ENCODE measurements at places on chromosomes 3 and 15.
A peak's percentile ranks its signal among the peaks of the same experiment; 100 is the strongest.

- DNase-seq, result no peak
Observed at GRCh38 chr3:177410730-177411129, 213.4 kb upstream of the TBL1XR1 start.

DNA sequence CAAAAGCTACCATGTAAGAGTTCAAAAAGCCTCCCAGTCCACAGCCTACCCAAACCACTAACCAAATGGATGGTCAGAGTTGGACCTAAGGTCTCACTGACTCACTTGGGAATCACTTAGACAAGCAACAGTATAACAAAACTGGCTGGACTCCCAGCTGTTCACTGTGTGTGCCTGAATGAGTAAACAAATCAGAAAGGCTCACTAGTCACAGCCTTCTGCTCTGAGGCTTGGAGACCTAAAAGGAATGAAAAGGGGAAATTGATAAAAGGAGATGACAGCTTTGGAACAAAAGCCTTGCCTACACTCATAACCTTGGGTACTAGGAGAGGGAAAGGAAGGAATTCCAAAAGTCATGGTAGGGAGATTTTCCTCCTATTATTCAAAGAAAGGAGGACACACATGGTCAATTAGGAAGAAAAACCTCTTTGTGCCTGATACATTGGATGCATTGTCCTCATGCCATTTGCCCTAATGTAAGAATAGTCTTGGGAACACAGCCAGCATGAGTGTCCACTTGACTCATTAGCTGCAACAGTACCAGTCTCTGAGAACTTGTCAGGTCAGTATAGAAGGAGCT is 92.3 kb downstream of the FRMD5 start:
- peak; percentile 97 for DNase-seq

DNA sequence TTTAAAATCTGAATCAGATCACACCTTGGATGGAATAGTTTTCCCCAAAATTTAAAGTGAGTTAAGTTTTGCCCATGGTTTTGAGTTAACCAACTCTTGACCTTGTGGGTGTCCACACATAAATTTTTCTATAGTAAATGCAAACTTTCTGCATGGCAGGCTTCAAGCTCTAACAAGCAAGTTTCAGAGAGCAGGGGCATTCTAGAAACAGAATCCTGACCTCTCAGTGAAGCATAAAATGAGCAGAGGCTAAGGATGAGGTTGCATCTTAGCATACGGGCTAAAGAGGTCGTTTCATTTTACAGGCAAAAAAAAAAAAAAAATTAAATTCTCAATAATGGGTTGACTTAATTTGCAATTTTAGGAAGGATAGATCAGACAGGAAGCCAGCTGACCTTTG is 32.1 kb downstream of the CDC25A start:
- no peak for DNase-seq

GRCh38 chr3:162328649-162329048 is 832.0 kb downstream of the OTOL1 start:
- no peak for DNase-seq

DNA sequence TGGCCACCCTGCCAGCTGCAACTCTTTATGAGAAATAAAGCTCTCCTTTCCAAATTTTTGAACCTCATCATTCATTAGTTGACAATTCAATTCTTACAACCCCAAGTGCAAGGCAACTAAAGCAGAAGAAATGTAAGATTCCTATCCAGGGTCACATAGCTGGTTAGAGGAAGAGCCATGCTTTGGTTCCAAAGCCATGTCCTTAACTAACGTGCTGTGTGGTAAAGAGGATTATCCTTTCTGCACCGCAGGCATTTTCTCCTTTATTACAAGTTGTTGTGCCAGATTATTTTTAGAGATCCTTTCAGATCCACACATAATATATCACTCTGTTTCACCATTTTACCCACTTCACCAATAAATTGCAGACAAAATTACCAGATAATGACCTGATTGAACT is 36.5 kb downstream of the TM4SF18 start:
- no peak for DNase-seq

DNA sequence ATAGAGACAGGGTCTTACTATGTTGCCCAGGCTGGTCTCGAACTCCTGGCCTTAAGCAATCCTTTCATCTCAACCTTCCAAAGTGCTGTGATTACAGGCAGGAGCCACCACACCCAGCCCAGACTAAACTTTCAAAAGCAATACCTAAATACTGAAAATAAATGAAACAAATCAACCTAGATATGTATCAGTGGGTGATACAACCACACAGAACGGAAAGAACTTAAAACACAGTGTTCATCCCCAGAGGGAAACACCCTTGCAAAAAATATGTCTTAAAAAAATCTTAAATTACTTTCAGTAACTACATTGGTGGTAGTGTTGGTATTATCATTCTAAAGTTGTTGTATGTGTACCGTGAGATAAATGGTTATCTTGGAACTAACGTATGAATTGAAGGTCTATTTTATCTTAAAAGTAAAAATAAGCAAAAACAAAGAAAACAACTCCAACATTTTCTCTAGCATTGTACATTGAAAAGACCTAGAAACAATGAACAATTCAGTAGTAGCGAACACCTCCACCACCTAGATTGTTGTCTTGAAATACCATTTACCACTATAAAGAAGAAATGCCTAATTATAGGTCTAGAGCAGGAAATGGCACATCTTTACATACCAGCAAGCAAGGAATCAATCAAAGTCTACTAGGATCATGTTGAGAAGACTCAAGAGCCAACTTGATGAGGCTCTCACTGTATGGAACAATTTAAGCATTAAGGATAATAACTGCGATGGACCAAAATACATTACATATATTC is 24.7 kb downstream of the SLTM start:
- DNase-seq, result no peak

- DNase-seq, result no peak
Observed at GRCh38 chr3:119456469-119456868, 6.9 kb downstream of the TMEM39A start.

DNA sequence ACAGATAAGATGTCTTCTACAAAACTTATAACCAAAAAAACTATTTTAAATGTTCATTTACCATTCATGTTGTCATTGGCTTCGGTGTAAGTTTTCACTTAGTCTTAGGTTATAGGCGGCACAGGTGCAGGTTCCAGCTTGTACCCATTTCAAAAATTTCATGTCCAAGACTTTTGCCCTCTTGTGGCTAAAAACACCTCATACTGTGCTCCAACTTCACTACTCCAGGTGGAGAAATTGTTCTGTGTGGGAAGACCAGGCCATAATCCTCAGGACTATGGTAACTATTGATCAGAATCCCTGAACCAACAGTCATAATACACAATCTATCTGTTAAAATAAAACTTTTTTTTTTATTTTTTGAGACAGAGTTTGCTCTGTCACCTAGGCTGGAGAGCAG is 95.2 kb upstream of the ATP11B start:
- no peak for DNase-seq

- DNase-seq, result no peak
Observed at GRCh38 chr3:132378846-132379245, 38.5 kb upstream of the DNAJC13 start.

- DNase-seq, result no peak
Observed at GRCh38 chr15:35777061-35777460, 231.1 kb upstream of the DPH6 start.

- DNase-seq, result peak; percentile 79
Observed at GRCh38 chr3:63353383-63353782, 75.3 kb downstream of the SYNPR start.

DNA sequence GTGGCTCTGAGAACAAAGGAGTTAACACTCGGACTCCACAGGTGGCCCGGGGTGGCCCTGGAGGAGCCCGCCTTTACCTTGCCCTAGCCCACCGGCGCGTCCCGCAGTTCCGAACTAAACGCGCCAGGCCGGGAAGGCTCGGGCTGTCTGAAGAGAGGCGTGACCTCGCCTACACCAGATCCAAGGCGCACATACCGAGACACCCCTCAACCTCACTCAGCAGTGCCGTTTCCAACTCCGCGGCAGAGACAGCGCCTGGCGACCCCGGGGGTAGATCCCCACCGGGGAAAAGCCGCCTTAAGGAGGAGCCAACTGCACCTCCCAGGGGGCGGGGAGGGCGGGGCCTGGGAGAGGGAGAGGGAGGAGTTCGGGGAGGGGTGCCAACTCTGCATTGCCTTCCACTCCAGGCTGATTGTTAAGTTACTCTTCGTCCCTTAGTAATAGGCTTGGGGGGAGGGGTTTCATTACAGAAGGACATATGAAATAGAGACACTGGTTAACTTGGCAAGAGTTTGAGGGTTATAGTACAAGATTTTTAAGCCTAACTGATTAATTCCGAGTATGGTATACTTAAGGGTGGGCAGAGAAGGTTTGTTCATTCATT is at the start of gene DLG1:
Gene DLG1 (minus strand): TSS at position 272 of the 604 bp plus-strand sequence. CDS start 1,408 bp downstream, outside the sequence.
- DNase-seq, result peak; percentile 79

GRCh38 chr3:40130721-40131120 is 178.8 kb upstream of the EIF1B start:
- no peak for DNase-seq

DNA sequence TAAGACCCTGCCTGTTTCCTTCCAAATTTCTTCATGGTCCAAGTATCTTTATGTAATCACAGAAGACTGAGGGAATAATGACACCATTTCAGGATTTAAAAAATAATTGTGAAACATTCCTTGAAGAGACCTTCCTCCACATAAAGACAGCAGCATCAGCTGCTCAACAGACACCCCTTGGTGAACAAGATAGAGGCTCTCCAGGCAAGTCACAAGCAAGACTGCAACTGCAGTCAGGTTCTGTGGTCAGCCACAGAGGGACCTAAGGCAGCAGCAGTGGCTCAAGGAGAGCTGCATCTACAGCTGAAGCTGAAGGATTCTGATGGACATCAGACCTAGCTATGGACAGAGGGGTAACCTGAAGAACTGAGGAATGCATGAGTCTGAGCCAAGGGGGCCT is 97.2 kb upstream of the C3orf80 start:
- DNase-seq, result no peak

GRCh38 chr3:13016721-13017255 is 56.4 kb downstream of the IQSEC1 start:
- DNase-seq, result no peak

GRCh38 chr3:115644391-115644790 is 21.1 kb downstream of the GAP43 start:
- peak; percentile 33 for DNase-seq

GRCh38 chr15:87743562-87743961 is 513.0 kb downstream of the NTRK3 start:
- DNase-seq, result no peak

DNA sequence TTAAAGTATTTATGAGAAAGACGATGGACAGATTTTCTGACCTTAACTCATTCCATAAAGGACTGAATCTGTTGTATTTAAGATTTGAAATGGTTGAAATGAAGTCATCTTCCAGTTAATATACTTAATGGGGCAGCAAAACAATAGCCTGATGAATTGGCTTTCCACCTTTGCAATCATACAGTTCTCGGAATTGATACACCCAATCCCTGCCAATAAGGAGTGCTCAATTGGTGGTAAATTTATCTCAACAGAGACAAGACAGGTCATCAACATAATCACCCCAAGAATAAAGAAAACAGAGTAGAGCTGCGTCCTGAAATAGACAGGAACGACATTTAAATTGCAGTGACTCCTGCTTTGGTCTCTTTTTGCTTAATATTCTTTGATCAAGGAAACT is 11.2 kb downstream of the ANXA2 start:
- no peak for DNase-seq

GRCh38 chr3:117278424-117279190 is 569.0 kb downstream of the TUSC7 start:
- DNase-seq, result no peak

DNA sequence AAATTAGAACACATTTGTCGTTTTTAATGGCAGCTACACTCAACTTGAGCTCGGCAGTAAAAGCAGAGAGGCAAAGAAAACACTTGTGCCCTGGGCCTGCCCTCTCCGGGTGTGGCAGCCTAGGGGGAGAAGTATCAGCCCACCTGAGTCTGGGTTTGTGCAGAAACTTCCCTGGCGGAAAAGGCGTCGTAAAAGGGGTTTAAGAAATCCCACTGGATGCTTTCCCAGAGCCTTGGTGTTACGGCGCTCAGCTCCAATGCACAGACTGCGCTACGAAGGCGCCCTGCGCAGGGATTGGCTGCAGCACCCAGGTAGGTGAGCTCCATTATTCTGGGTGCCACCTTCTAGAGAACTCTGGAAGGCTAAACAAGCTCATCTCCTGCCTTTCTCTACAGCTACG is 461.5 kb upstream of the NR2F2 start:
- DNase-seq, result no peak

- DNase-seq, result no peak
Observed at GRCh38 chr3:108501535-108501934, 8.9 kb downstream of the MYH15 start.

DNA sequence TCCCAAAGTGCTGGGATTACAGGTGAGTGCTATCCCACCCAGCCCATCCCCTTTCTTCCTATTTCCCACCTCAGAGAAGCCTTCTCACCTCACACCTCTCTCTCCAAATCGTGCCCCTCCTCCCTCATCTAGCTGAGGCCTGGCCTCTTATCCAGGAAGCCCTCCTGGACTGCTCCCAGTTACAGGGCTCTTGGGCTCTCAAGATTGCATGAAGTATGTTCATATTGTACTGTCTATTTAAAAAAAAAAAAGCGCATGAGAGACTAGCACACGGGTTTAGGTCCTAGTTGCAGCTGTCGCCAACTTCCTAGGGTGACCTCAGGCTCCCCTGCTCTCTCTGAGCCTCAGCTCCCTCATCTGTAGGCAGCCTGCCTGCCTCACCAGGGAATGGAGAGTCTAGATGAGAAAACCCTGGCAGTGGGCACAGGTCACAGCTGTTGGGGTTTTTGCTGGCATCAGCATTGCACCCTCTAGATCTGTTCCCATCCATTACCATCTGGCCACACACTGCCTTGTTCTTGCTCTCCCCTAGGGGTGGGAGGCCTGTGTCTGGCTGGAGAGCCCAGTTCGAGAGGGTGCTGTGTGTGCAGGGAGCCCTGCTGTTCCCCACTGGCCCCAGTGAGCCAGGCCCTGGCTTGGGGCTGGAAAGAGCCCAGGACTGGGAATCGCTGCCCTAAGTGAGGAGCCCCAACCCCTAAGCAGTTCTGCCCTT is 24.2 kb upstream of the C15orf39 start:
- DNase-seq, result no peak

- peak; percentile 96 for DNase-seq
Observed at GRCh38 chr3:46089237-46090011, 62.1 kb upstream of the XCR1 start.

DNA sequence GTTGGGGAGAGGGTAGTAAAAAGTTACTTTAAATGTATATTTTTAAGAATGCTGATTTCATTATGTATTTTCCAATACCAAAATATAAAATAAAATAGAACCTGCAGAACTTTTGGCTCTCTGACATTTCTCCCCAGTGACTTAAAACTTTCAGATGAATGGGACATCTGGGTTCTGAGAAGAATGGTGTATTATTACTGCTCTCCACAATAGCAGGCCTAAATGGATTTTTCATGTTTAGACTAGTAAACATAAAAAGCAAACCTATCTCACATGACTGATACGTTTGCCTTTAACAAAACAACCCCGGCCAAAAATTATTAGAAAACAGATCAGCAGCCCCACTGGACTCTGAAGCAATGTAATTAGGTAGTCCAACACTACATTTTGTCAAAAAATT is 73.8 kb downstream of the FHIT start:
- no peak for DNase-seq

GRCh38 chr3:167884481-167884880 is 149.0 kb downstream of the SERPINI1 start:
- DNase-seq, result no peak

- DNase-seq, result no peak
Observed at GRCh38 chr3:58321791-58322190, 10.9 kb upstream of the PXK start.

GRCh38 chr15:88476635-88477060 is 9.1 kb downstream of the MRPS11 start:
- DNase-seq, result peak; percentile 49

Measured in HFFc6 (cell line).